ENCODE measurements at places on chromosomes 2 and 18.

- no peak for DNase-seq
These were observed 8.3 kb downstream of the KCNE4 start for GRCh38 chr2:223060201-223060825.

- DNase-seq, result no peak
These were observed 82.5 kb downstream of the MGAT5 start for GRCh38 chr2:134336352-134336751.

DNA sequence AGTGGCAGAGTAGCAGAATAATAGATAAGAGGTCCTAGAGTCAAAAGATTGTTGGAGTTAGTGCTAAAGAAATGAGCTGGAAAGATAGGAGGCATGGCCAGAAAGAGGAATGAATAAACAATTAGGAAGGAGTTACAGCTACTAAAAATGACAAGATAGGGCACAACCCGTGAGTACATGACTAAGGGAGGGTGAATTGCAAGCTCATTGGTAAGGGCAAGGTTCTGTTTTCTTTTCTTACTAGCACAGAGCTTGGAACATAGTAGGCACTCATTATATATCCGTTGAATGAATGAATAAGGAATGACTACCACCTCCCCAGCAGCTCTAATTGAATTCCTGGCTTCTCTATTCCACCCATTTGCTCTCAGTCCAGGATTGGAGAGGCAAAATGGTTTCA is 5.7 kb upstream of the MARCO start:
- DNase-seq, result no peak

- DNase-seq, result no peak
These were observed 107.9 kb downstream of the B3GNT2 start for GRCh38 chr2:62303788-62304187.

All from activated T-cell treated with anti-CD3 and anti-CD28 coated beads, Interleukin-2, amount 50 U/mL, for 1 hour (primary cell).